ENCODE measurements at places on chromosomes 13 and 19.

GRCh38 chr13:76226941-76227340, 590.8 kb downstream of the LMO7 start:
- no peak for DNase-seq

DNA sequence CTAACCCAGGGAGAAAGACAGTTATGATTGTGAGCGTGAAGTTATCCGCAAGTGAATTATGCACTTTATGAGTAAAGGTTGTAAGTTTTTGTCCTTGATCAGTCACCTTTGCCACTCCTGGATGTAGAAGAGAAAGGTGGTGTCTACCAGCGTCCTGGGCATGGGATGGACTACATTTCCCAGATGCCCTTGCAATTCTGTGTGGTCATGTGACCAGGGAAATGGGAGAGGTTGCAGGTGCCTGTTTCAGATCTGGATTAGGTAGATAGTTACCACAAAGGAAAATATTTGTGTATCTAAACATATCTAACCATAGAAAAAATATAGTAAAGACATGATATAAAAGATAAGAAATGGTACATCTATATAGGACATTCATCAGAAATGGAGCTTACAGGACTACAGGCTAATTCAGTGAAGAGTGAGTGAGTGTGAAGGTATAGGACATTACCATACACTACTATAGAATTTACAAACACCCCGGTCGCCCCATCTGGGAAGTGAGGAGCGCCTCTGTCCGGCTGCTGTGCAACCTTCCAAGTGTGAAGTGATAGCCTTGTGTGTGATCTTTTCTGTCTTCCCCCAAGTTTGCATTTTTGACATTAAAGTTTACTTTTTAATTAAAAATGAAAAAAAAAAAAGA, 51.6 kb upstream of the CACNA1A start:
- DNase-seq, result peak; percentile 27

- DNase-seq, result peak; percentile 33
These were observed 99.6 kb upstream of the MBNL2 start for GRCh38 chr13:97122381-97122996.

GRCh38 chr13:53445686-53446085, 417.1 kb downstream of the OLFM4 start:
- no peak for DNase-seq

Measured in urothelium cell line (cell line).